ENCODE measurements at places on chromosomes 7 and 10. TPM values are rescaled to one million over a fixed set of nuclear protein-coding genes. Genes with fewer than 3 reads are reported as not detected.

RSU1 gene
- total RNA-seq, result 252 TPM

ARPC1A gene
- 281 TPM for total RNA-seq

CDH23 gene
- total RNA-seq, result not detected

CALHM1 gene
- not detected for total RNA-seq

SMO gene
- total RNA-seq, result 0.57 TPM

ARMH3 gene
- total RNA-seq, result 16.7 TPM

PRPS1L1 gene
- total RNA-seq, result not detected

AOAH gene
- total RNA-seq, result not detected

HERPUD2 gene
- total RNA-seq, result 21.5 TPM

FAM25G gene
- not detected for total RNA-seq

KAZALD1 gene
- total RNA-seq, result 17.6 TPM

ADGRA1 gene
- total RNA-seq, result not detected

GRCh38 chr7:50513166-50513871 is 51.9 kb downstream of the DDC start:
- peaks cover 6% of the 10 kb centered on the region for H3K4me1 ChIP-seq
- no peak for DNase-seq
- H3K27me3 ChIP-seq, result peaks cover 19% of the 10 kb centered on the region
- H3K4me3 ChIP-seq, result no peak overlapping the region
- no peak overlapping the region for H3K27ac ChIP-seq
- no peaks in the 10 kb centered on the region for H3K36me3 ChIP-seq

DNA sequence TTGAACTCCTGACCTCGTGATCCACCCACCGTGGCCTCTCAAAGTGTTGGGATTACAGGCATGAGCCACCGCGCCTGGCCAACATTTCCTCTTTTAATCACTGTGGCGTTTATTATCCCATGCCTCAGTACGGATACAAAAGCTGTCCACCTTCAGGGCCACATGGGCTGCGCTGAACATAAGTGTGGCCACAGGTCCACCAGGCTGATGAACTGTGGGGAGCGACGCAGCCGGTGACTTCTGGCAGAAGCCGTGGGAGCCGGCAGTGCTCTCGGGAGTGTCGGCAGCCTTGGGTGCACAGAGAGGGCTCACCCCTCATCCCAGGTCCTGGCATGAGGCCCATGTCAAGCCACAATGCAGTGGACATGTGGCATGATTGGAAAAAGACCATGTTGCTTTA is 223.6 kb downstream of the TNS3 start:
- no peaks in the 10 kb centered on the region for H3K4me1 ChIP-seq
- peaks cover 5% of the 10 kb centered on the region for H3K27me3 ChIP-seq
- H3K4me3 ChIP-seq, result no peak overlapping the region
- peaks cover 5% of the 10 kb centered on the region for H3K36me3 ChIP-seq

DNA sequence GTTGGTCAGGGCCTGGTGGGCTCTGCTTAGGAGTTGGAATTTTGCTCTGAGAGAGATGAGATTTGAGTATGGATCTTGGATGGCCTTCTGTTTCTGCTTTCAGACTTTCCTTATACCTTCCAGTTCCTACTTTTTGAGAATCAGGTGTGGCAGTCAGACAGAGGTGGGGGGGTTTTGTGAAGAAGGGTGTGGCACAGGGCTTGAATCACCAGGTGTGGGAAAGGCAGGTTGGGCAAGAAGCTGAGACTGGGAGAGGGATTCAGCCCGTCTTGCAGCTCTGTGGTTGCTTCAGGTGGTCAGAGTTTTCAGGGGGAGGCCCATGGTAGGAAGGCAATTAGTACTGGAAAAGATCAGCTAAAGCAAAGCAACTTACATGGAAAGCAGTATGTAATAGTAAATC is 340.2 kb downstream of the LRMDA start:
- H3K27me3 ChIP-seq, result peaks cover 8% of the 10 kb centered on the region
- H3K36me3 ChIP-seq, result no peaks in the 10 kb centered on the region
- H3K4me1 ChIP-seq, result peaks cover 30% of the 10 kb centered on the region
- peak overlapping the region; percentile 72 for H3K4me3 ChIP-seq

- peaks cover 6% of the 10 kb centered on the region for H3K27me3 ChIP-seq
- peaks cover 80% of the 10 kb centered on the region for H3K4me1 ChIP-seq
- H3K27ac ChIP-seq, result peak overlapping the region; percentile 93
- DNase-seq, result peak; percentile 86
- H3K4me3 ChIP-seq, result peak overlapping the region; percentile 79
- peaks cover 58% of the 10 kb centered on the region for H3K36me3 ChIP-seq
Observed at GRCh38 chr10:49534670-49535381, 4.1 kb downstream of the ERCC6 start.

GRCh38 chr7:106729720-106730385 is 68.9 kb upstream of the CCDC71L start:
- no peak for DNase-seq
- peaks cover 36% of the 10 kb centered on the region for H3K4me1 ChIP-seq
- no peaks in the 10 kb centered on the region for H3K27me3 ChIP-seq
- H3K4me3 ChIP-seq, result no peak overlapping the region
- no peak overlapping the region for H3K27ac ChIP-seq

GRCh38 chr7:24879291-24879690 is 100.7 kb downstream of the OSBPL3 start:
- peak overlapping the region; percentile 5 for H3K27ac ChIP-seq
- peaks cover 2% of the 10 kb centered on the region for H3K27me3 ChIP-seq
- DNase-seq, result no peak
- H3K36me3 ChIP-seq, result peaks cover 43% of the 10 kb centered on the region

- peaks cover 9% of the 10 kb centered on the region for H3K27me3 ChIP-seq
- no peak overlapping the region for H3K4me3 ChIP-seq
- peaks cover 51% of the 10 kb centered on the region for H3K36me3 ChIP-seq
- peaks cover 76% of the 10 kb centered on the region for H3K4me1 ChIP-seq
Observed at GRCh38 chr10:27730041-27730440, 15.6 kb downstream of the MKX start.

- DNase-seq, result no peak
- H3K27me3 ChIP-seq, result no peaks in the 10 kb centered on the region
- no peak overlapping the region for H3K4me3 ChIP-seq
- no peaks in the 10 kb centered on the region for H3K4me1 ChIP-seq
Observed at GRCh38 chr7:126419047-126419446, 833.7 kb downstream of the GRM8 start.

DNA sequence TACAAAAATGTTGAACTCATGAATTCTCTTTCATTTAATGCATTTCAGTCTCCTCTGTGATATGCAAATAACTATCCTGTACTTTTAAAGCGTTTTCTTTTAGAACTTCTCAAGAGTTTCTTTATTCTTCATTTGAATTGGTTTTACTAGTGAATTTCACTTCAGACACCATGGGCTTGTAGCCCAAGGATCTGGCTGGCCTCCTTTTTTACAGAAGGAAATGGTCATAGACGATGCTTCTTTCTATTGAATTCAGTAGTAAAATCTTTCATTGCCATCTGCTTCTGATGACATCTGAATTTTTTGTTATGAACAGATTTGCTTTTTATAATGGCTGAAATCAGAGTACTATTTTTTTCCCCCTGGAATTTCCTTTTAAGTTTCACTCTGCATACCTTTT is 135.2 kb upstream of the ETV1 start:
- H3K27me3 ChIP-seq, result no peaks in the 10 kb centered on the region
- no peak overlapping the region for H3K4me3 ChIP-seq
- no peak overlapping the region for H3K27ac ChIP-seq
- DNase-seq, result no peak
- no peaks in the 10 kb centered on the region for H3K4me1 ChIP-seq

- H3K4me1 ChIP-seq, result peaks cover 32% of the 10 kb centered on the region
- H3K27ac ChIP-seq, result no peak overlapping the region
- DNase-seq, result no peak
- H3K4me3 ChIP-seq, result no peak overlapping the region
- no peaks in the 10 kb centered on the region for H3K27me3 ChIP-seq
Observed at GRCh38 chr10:127142136-127142535, 54.3 kb downstream of the INSYN2A start.

DNA sequence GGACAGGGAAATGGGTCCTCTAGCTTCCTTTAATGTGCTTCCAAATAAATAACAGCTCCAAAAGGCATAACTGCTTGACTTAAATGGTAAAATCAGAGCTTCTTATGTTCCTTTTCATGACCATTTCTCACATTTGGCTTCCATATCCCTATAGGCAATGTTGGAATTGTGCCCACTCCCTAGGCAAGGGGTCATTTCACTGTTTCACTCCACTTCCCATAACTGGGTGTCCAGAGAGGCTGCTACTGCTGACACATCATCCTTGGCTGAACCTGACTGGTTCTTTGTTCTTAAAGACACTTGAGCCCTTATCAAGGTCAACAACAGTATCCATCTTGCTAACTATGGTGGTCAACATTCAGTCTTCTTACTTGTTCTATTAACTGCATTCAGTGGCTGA is 37.1 kb downstream of the PRTFDC1 start:
- peaks cover 8% of the 10 kb centered on the region for H3K36me3 ChIP-seq
- H3K4me3 ChIP-seq, result no peak overlapping the region
- H3K27ac ChIP-seq, result no peak overlapping the region
- no peak for DNase-seq
- peaks cover 28% of the 10 kb centered on the region for H3K4me1 ChIP-seq
- no peaks in the 10 kb centered on the region for H3K27me3 ChIP-seq

GRCh38 chr10:87054373-87055295 is 34.5 kb downstream of the FAM25A start:
- no peaks in the 10 kb centered on the region for H3K4me1 ChIP-seq
- H3K36me3 ChIP-seq, result peaks cover 16% of the 10 kb centered on the region
- H3K27me3 ChIP-seq, result no peaks in the 10 kb centered on the region
- no peak overlapping the region for H3K4me3 ChIP-seq
- peak; percentile 65 for DNase-seq
- no peak overlapping the region for H3K27ac ChIP-seq

DNA sequence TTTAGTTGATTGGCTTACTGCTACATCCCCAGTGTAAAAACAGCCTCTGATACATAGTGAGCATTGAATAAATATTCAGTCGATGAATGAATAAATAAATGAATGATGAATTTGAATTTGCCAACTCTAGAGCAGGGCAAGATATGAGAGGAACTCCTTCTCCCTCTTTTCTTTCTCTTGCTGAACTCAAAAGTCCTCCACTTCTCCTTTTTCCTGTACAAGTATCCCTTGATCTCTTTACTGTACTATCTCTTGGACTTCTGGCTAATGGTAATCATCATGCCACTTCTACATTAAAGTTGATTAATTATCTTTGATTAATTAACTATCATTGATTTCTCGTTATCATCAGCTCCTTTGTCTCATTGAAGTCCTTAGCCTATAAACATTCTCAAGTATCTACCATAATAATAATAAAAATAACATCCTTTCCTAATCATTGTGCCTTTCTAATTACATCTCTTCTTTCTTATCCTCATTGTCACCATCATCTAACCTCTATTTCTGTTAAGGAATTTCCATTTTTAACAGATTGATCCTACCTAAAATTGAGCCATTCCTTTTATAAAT is 10.6 kb downstream of the CPED1 start:
- peak overlapping the region; percentile 79 for H3K27ac ChIP-seq
- H3K4me1 ChIP-seq, result peaks cover 93% of the 10 kb centered on the region
- peak overlapping the region; percentile 84 for H3K4me3 ChIP-seq
- H3K36me3 ChIP-seq, result peaks cover 57% of the 10 kb centered on the region

DNA sequence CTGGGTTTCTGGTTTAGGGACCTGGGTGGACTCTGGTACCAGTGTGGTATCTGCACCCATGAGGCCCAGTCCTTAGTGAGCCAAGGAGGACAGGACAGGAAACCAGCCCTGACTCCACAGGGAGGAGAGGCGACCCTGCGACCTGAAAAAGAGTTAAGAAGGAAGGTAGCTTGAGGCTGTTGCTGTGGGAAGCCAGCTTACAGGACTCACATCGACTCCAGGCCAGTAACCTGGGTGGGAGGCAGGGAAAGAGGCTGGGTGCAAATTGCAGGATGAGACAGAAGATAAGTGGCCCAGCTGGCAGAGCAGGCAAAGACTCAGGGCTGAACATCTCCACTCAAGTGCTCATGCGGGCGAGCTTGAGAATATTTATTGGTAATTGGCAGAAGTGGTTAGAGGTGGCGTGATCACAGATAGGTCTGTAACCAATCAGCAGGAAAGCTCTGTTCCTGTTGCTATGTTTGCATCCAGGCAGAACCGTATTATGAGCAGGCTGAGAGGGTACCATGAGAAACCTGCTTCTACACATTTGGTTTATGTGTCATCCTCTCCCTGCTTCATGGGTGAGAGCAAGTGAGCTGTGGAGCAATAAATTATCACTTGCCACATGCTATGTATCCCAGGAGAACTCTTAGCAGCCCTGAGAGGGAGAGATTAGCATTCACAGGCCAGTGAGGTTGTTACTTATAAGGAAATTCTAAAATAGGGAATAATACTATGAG is 11.0 kb downstream of the TLL2 start:
- H3K4me1 ChIP-seq, result peaks cover 8% of the 10 kb centered on the region
- H3K36me3 ChIP-seq, result no peaks in the 10 kb centered on the region
- H3K27ac ChIP-seq, result no peak overlapping the region
- DNase-seq, result no peak

GRCh38 chr10:90168244-90168643 is 466.9 kb downstream of the KIF20B start:
- no peaks in the 10 kb centered on the region for H3K36me3 ChIP-seq
- no peak overlapping the region for H3K27ac ChIP-seq
- H3K4me1 ChIP-seq, result no peaks in the 10 kb centered on the region
- DNase-seq, result no peak
- H3K27me3 ChIP-seq, result no peaks in the 10 kb centered on the region

DNA sequence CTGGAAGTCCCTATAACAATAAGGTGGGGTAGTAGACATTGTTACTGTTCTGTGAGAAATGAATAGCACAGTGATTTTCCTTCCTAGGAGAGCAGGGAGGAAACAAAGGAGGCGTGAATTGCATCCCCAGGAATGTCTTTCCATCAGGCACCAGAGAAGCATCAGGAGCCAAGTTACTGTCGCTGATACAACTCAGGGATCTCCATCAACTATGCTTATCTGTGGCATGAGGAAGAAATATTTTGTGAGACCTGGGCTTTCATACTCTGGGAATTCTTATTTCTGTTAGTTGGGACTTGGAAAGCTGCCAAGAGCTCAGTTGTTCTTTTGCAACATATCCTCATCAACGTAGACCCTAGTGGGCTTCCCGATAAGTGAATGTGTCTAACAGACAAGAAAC is 622.3 kb downstream of the SUGCT start:
- no peak for DNase-seq
- peaks cover 1% of the 10 kb centered on the region for H3K27me3 ChIP-seq
- H3K27ac ChIP-seq, result no peak overlapping the region
- peaks cover 47% of the 10 kb centered on the region for H3K4me1 ChIP-seq
- H3K36me3 ChIP-seq, result no peaks in the 10 kb centered on the region
- no peak overlapping the region for H3K4me3 ChIP-seq

DNA sequence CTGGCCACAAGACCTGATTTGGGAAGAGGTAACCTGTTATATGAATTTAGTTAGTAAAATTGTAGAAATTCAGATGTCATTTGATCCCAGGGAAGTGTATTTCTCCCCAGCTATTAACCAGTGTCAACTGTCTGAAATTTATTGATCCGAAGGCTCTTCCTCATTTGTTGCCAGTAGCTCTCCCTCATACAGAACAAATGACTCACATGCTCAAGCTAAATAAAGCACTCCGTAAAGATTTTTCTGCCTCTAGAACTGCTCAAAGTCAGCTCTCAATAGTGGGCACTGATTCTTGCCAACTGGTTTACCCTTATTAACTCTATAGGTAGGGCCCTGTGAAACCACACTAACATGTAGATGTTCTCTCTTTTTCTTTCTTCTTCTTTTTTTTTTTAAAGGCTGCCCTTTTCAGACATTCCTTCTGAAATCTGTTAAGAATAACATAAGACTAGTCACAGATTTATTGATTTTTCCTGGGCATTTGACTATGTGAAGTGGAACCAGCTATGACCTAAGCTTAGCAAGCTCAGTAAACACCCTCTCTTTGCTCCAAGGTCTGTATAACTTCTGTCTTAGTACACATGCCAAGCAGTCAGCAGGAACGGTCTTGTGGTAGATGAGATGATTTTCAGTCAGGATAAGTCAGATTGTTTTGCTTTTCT is 21.8 kb downstream of the RPA3 start:
- DNase-seq, result peak; percentile 27
- H3K36me3 ChIP-seq, result peaks cover 8% of the 10 kb centered on the region
- H3K27ac ChIP-seq, result peak overlapping the region; percentile 89
- H3K4me3 ChIP-seq, result peak overlapping the region; percentile 80
- no peaks in the 10 kb centered on the region for H3K27me3 ChIP-seq
